Stimulated activated CD8-positive, alpha-beta memory T cell treated with anti-CD3 and anti-CD28 coated beads, Interleukin-4, amount 100 ng/mL, for 1 hour (primary cell): ENCODE measurements at places on chromosomes 2 and 18.

DNA sequence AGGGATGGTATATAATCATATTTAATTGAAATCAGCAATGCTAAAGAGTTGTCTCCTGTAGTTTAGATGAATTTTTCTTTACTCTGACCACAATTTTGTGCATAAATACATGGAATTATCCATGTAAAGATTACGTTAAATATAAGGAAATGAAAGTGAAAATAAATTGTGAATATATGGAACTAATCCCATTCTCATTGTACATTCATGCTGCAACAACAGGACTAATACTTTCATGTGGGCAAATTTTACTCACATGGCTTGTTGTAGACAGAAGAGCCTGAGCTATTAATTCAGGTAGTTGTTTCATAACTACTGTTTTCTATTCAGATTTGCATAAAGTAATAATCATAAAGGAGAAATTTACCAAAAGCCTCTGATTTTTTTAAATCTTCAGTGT, 357.8 kb downstream of the ARHGAP15 start:
- no peak for DNase-seq

DNA sequence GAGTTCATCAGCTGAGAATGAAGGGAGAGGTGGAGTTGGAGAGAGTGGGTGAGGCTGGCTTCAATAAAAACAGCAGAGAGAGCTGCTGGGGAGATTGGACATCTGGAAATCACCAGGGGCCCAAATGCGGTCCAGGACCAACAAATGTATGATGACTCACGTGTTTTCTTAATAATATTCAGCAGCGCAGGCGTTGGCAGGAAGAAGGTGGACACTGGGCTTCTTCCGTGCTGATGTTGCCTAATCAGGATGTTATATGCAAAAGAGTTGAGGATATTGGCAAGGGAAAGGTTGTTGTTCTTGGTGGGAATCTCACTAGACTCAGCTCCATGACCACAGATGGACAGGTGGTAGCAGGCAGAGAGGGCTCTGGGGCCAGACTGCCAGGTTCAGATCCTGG, 12.8 kb upstream of the PLA2R1 start:
- DNase-seq: no peak

GRCh38 chr2:9697909-9698308, 67.1 kb upstream of the YWHAQ start:
- no peak for DNase-seq

- DNase-seq: no peak
These were observed 40.4 kb downstream of the CLIP4 start for GRCh38 chr2:29155578-29155977.

- DNase-seq: no peak
These were observed 19.2 kb downstream of the DTNA start for GRCh38 chr18:34729264-34729663.

DNA sequence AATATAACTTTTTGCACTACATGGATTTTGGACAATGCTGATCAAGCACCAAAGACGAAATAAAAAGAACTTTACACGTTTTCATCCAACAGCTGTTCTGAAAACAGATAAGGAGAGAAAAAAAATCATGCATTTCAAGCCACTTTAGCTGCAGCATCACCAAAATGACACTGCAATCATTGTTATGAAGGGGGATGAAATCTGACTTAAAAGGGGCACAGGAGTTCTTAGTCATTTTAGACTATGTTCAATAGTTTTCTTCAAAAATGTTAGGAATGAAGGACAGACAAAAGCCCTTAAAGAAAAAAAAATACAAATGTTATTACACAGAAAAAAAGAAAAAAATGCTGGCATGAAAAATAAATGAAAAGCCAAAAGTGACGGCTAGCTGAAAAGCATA, 71.2 kb downstream of the CUL3 start:
- no peak for DNase-seq

- no peak for DNase-seq
These were observed 14.8 kb downstream of the DYNC2LI1 start for GRCh38 chr2:43788646-43789045.
